Nucleus accumbens (tissue), 56 donors: ENCODE measurements at places on chromosomes 2 and 18.

DNA sequence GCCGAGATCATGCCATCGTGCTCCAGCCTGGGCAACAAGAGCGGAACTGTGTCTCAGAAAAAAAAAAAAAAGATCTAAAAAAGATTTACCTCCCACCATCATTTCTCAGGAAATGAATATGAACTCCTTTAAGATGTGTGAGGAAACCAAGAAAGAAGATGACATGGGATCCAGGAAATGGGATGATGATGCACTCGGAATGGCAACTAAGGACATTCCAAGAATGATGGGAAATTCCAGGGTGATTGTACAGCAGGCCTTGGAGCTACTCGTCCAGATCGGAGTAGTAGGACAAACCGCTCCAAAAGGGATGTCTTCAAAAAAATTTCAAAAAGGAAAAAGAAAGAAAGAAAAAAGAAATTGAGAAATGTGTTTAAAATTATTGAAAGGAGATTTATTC is 84.9 kb upstream of the PMAIP1 start:
- no peak for DNase-seq

- DNase-seq: no peak
Measured at GRCh38 chr2:192579965-192580700, 385.4 kb upstream of the TMEFF2 start.

DNA sequence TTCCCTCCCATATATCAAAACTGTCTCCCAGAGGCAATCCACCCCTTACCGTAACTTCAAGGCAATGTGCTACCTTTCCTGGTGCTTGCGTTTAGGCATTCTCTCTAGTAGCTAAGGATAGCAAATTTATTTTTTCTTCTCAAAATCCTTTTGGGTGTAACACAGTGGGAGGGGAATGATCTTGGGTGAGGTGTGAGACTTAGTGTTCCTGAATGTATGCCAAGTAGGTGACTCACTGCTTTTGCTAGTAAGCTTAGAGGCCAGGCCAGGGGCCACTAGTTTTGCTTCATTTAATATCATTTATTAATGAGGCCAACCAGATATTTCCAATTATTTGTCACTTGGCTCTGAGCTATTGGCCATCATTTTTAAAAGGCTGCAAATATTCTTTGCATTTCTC is 135.5 kb downstream of the NAPG start:
- DNase-seq: no peak

- no peak for DNase-seq
Measured at GRCh38 chr18:23227726-23228070, 92.4 kb downstream of the CABLES1 start.

DNA sequence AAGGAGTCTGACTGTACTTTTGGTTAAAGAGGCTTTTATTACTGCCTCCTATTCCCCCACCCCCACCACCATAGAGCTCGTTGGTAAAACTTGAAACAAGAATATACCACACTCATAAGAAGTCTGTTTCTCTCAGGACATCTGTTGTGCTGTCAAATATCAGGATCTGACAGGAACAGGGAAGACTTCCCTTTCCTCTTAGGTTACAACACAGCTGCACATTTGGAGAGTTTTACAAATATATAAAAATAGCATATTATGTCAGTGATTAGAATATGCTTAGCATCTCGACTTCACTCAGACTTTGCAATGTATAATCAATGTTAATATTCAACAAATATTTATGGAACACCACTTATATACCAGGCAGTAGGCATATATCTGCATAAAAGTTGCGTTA is 439.6 kb upstream of the REG3G start:
- no peak for DNase-seq

GRCh38 chr18:10939822-10940221 is 209.5 kb downstream of the PIEZO2 start:
- no peak for DNase-seq

DNA sequence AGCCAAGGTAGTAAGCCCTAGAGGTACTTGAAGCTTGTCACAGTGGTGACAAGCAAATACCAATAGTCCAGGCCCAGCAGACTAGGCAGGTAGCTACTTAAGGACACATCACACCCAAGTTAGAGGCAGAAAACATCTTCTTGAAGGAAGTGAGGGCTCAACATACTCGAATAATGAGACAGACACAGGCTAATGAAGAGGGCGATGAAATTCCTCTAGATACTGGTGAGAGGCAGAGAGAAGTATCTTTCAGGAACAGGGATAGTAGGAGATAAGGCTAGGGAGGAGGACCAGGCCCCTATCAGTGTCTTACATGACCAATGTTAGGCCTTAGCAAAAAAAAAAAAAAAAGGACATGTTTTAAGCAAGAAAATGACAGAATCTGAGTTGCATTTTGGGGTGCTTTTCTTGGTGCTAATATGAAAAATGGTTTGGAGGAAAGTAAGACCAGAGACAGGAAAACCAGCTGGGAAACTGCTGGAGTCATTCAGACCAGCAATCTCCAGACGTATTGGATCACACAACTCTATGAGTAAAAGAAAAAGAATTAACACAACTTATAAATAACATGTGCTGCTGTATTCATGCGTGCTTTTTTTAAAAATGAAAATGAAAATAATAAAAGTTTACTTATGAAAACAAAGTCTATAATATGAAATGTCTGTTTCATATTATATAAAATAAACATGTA is 37.7 kb downstream of the COBLL1 start:
- no peak for DNase-seq

DNA sequence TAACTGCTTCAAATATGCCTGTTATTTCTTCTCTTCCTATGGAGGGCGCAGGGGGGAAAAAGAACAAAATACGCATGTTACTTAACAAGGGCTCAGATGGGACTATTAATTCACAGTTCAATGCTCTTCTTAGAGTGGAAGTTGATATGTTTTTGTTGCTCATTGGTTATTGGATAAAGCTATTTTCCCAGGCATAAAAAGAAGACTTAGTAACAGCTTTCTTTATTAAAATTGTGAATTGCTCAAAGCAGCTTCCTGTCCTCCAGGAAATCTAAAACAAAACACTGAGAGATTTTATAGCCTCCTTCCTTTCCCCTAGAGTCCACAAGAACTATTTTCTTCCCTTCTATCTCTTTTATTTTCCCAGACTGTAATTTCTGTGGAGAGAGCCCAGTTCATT is 180.8 kb downstream of the SH3BP4 start:
- no peak for DNase-seq

- no peak for DNase-seq
Measured at GRCh38 chr2:29920130-29920577, 1.2 kb downstream of the ALK start.

GRCh38 chr2:48445091-48445725 is 84.7 kb upstream of the STON1 start:
- DNase-seq: no peak

DNA sequence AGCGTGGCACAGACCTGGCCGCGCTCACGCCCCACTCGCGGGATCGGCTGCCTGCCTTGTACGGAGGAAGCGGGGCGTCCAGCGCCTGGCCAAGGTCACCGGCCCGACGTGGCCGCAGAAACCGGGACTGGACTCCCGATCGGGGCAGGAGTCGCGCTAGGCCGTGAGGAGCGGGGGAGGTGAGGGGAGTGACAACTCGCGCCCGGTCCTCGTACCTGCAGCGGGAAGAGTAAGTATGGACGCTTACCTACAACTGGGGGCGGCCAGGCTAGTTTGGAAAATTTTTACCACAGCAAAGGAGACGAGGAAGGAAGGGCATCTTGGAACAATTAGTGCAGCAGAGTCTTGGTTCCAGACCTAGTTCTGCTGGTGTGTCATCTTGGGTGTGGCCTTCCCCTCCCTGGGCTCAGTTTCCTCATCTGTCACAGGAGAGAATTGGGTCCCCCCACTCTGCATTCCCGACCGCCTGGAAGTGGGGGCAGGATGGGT is 693 bp downstream of the UBE2F start:
- no peak for DNase-seq

GRCh38 chr18:25422230-25422629 is 70.3 kb upstream of the ZNF521 start:
- no peak for DNase-seq

- DNase-seq: no peak
Measured at GRCh38 chr2:135909976-135910375, 33.7 kb upstream of the MCM6 start.

- DNase-seq: no peak
Measured at GRCh38 chr2:140747665-140748064, 1383.2 kb downstream of the LRP1B start.

- DNase-seq: no peak
Measured at GRCh38 chr2:74025971-74026612, 41.4 kb downstream of the TET3 start.

GRCh38 chr2:178912416-178913048 is 105.3 kb upstream of the TTN start:
- no peak for DNase-seq

DNA sequence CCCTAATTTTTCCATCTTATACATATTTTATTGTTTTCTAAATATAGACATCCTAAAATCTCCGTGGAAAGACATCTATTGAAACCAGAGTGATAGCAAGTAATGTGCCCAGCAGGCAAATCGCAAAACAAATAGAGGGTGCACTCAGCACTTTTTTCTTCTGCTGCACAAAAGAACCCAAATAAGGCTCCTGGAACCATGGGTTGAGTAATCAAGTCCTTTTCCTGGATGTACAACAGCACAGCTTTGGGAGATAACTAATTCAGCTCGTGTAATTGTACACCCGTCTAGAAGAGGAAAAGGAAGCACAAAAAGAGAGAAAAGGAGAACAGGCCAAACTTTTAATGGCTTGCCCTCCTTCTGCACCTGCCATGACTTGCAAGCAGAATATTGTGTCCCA is 126.9 kb upstream of the TLK1 start:
- no peak for DNase-seq

DNA sequence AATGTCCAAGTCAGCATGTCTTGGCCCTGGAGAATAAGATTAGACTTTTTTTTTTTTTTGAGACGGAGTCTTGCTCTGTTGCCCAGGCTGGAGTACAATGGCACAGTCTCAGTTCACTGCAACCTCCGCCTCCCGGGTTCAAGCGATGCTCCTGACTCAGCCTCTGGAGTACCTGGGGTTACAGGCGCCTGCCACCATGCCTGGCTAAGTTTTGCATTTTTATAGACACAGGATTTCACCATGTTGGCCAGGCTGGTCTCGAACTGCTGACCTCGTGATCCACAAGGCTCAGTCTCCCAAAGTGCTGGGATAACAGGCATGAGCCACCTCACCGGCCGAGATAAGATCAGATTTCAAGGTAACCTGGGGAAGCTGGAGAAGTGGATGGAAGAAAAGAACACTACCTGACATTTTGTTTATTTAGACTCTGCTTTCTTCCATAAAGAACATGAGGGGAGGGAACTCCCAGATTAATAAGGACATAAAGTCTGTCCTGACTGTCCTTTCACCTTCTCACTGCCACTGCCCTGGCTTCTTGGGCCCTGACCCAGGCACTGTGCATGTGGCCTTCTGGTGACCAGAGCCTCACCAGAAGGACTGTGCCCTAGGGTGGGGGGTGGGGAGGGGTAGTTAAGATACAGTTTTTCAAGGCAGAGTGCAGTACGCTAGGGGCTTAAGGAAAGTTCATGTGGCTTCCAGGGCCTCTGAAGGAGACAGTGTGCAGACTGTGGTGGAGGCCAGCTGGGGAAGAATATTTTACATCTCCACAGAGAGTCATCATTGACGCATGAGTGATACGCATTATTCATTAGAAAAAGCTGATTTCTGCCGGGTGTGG is 4.8 kb upstream of the IMPA2 start:
- DNase-seq: no peak

DNA sequence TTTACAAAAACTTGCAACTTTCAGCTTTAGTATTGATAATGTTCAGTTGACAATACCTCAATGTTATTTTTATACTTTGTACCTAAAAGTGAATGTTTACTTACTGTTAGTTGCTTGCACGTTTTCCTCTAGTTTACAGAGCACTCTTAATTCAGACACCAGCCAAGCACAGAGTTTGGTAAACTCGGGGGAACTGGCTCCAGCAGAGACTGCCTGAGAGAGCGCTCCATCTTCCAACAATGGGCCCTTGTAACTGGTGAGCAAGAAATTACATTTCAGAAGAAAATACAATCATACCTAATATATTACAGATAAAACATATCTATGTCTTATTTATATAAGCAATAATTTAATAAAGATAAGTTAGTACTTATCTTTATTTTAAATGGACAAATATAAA is 3.7 kb downstream of the FAM98A start:
- DNase-seq: no peak

- peak; percentile 7 for DNase-seq
Measured at GRCh38 chr2:2787301-2787907, 456.3 kb upstream of the MYT1L start.

DNA sequence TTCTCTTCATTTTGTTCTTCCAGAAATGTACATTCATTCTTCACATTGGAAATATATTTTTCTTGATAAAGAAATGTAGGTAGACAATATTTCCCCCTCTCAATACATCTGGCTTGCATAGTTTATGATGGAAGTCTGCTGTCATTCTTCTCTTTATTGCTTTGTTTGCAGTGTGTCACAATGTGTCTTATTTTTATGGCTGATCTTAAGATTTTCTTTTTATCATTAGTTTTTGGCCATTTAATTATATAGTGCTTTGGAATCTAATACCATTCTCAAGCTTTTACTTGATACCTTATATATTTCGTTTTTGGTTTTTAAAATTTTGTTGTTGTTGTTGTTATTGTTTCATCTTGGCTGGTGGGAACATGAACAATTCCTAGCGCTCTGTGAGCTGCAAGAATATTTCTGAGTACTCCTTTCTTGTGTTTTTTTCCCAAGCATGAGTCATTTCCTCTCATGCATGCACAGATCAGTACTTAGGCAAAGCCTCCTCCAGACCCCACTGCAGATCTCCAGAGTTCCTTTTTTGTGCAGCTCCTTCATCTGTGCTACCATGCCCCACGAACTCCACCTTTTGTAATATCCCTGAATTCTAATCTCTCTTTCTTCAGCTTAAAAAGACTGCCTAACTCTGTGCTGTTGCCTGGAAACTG is 13.7 kb upstream of the MMADHC start:
- DNase-seq: no peak

GRCh38 chr2:26613241-26614215 is 27.6 kb downstream of the CIB4 start:
- DNase-seq: no peak

DNA sequence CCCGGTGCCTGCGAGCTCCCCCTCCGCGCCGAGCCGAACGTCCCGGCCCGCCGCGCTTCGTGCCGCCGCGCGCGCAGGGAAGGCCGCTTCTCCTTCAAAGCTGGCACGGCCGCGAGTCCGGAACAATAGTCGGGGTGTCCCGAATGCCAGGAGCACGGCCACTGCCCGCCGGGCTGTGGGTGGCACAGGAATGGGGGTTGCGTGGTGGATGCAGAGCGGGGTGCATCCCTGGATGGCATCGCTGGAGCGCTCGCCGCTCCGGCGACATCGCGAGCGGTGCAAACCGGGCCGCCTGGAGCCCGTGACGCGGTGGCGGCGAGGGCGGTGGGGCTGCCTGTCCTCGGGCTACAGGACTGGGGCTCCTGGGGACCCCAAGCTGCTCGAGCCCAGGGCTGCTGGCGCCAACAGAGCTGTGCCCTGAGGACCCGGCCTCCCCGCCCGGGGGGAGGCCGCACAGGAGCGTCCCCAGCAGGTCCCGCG is 1.1 kb upstream of the SATB2 start:
- DNase-seq: no peak

GRCh38 chr2:128714285-128714684 is 395.6 kb upstream of the HS6ST1 start:
- no peak for DNase-seq

GRCh38 chr2:233058717-233059546 is 1.2 kb upstream of the INPP5D start:
- no peak for DNase-seq
